Natural killer cell treated with Interleukin-12 subunit alpha and Interleukin-12 subunit beta and Interleukin-15 and Interleukin-18, amount 100 ng/mL, for 72 hours (primary cell): ENCODE measurements at places on chromosomes 11 and 22. TPM values are rescaled to one million over a fixed set of nuclear protein-coding genes. Genes with fewer than 3 reads are reported as not detected.

GRCh38 chr11:111456086-111456858 lies 55.9 kb downstream of the BTG4 start:
- no peak for DNase-seq

UBQLN3 gene
- total RNA-seq, result not detected

GRCh38 chr11:29751618-29752017 lies 265.2 kb downstream of the KCNA4 start:
- DNase-seq, result no peak

GAL gene
- not detected for total RNA-seq

DNA sequence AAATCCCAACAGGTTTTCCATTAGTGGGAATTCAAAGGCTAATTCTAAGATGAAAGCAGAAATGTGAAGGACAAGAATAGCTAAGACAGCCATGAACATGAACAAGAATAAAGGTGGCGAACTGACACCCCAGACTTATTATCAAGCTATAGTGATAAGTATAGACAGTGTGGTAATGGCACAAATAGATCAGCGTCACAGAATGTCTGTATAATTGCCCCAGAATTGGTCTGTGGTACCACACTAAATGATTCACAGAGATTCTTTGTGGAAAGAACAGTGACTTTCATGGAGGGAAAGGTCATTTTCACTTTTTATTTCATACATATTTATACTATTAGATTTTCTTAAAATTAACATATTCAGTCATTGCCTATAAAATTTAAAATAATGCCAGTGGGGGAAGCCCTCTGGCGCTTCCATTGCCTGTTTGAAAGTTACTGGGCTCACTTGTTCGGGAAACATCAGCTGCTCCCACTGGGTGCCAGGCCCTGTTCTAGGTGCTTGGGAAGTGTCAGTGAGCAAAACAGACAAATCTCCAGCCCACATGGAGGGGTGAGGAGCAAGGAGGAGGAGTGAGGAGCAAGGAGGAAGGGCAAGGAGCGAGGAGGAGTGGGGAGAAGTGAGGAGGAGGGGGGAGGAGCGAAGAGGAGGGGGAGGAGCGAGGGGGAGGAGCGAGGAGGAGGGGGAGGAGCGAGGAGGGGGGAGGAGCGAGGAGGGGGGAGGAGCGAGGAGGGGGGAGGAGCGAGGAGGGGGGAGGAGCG lies 11.3 kb upstream of the NLRP6 start:
- DNase-seq, result no peak

OR52A1 gene
- total RNA-seq, result not detected

GRCh38 chr22:50269970-50270665 lies at the start of gene MAPK11:
Gene MAPK11 (minus strand): TSS chr22:50270380. CDS start chr22:50270292, 88 bp downstream.
- DNase-seq, result peak; percentile 86

GRCh38 chr22:24407884-24408283 lies 19.5 kb upstream of the ADORA2A start:
- DNase-seq, result no peak

- no peak for DNase-seq
These were observed 3.2 kb downstream of the NUP50 start for GRCh38 chr22:45166932-45167331.

DNA sequence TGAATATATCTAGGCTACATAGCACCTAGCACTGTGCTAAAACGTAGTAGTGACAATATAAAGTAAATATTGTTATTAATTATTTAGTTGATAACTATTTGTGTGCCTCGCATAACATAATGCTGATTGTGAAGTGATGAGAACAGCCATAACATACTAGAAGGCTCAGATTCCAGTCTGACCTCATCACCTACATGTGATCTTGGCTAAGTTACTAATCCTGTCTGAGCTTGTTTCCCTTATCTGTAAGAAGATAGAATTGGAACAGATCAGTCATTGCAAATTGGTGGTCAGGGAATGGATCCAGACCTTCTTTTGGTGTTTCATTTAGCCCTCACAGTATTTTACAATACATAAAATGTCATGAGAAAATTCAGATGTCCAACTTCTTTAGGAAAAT lies 103.4 kb upstream of the SEZ6L start:
- no peak for DNase-seq

GRCh38 chr22:31715147-31715778 lies 34.7 kb downstream of the PRR14L start:
- DNase-seq, result no peak

DNA sequence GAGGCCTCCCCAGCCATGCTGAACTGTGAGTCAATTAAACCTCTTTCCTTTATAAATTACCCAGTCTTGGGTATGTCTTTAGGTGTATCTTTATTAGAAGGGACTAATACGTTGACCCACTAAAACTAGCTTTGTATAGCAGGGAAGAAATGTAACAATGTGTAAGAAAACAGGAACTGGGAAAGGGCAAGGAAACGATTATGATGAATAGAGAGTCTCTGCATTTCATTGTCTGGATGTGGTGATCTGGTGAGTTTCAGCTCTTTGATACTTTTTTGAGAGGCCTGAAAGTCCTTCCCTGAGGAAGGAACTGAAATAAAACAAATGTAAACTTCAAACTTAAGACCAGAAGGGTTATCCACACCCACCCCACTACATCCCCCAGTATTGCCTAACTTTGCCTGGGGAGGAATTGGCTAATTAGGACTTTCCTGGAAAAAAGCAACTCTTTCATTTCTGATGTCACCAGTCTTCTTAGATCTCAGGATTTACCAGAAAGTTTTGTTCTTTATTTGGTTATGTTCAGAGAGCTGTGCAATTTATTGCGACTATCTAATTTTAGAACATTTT lies 119.0 kb downstream of the LDLRAD3 start:
- no peak for DNase-seq

OTOG gene
- total RNA-seq, result not detected

- DNase-seq, result no peak
These were observed 82.5 kb upstream of the TEAD1 start for GRCh38 chr11:12591706-12592105.

GTF2H1 gene
- total RNA-seq, result 50.0 TPM

DNA sequence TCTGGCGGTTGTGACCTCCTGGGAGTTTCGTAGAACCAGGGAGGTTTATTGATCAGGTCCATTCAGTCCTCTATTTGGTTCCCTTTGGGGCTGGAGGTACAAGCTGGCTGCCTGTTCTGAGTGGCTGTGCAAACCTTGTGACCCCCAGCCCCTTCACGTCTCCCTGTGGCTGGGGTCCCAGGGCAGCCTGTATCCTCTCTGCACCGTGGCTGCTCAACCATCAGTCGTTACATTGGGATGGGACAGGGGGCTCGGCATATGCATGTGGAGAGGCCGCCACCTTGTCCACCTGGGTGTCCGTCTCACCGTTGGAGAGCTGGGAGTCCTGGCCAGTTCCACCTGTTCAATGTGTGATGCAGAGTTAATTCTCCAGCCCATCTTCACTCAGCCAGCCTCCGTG lies 195.7 kb downstream of the TBC1D22A start:
- no peak for DNase-seq

DNA sequence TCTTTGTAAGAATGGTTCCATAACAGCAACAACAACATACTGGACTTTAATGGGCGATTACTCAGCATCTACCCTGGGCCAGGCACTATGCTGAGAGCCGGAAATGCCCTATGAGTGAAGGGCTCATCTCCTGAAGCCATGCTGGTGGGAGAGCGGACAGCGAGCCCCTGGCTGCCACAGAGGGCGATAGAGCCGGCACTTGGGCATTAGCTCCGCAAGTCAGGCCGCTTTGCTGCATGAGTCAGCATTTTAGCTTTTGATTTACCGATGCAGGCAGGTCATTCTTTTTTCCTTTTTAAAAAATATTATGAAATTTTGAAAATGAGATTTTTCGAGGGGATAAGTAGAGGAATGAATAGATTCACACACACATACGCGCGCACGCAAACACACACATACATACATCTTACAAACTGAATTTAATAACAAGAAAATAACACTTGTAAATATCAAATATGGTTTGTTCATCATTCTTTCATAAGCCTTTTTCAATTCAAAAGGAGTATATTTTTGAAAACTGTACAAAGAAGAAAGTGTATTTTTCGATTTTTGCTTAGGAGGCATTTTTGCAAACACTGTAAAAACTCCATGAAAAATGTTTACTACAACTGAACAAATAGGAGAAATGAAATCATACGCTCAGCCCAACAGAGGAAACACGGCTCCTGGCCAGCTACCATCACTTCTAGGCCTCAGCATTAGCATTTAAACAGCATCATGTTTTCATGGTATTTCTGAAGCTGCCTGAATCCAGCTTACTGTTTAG lies 667.3 kb downstream of the OPCML start:
- no peak for DNase-seq
